Bronchial smooth muscle cell (primary cell): ENCODE measurements at places on chromosomes 6 and 20. TPM values are rescaled to one million over a fixed set of nuclear protein-coding genes. Genes with fewer than 3 reads are reported as not detected.

The SIRPB2 gene
- total RNA-seq, result not detected in 2 replicates

The METTL24 gene
- 0.16 and 0.43 TPM in 2 replicates for total RNA-seq

The GPR63 gene
- total RNA-seq, result 0.16 and 0.34 TPM in 2 replicates

The MTFR2 gene
- 0.16 and 1.0 TPM in 2 replicates for total RNA-seq

The PI3 gene
- not detected in 2 replicates for total RNA-seq

The COL21A1 gene
- 5.4 and 15.5 TPM in 2 replicates for total RNA-seq

The TP53TG5 gene
- 0.09 TPM in 1 of 2 replicates, not detected in the other for total RNA-seq

The GLP1R gene
- total RNA-seq, result not detected in 2 replicates

The CPNE5 gene
- 0.47 TPM in 1 of 2 replicates, not detected in the other for total RNA-seq

The PAK5 gene
- total RNA-seq, result not detected in 2 replicates

The USP49 gene
- 2.2 and 2.4 TPM in 2 replicates for total RNA-seq

The TSPYL1 gene
- 102 and 110 TPM in 2 replicates for total RNA-seq

The MDFI gene
- total RNA-seq, result 0.26 TPM in 1 of 2 replicates, not detected in the other

The PIGT gene
- total RNA-seq, result 17.5 and 29.5 TPM in 2 replicates

The FAXC gene
- total RNA-seq, result 0.16 and 0.26 TPM in 2 replicates

The TXLNB gene
- total RNA-seq, result 1.9 and 2.1 TPM in 2 replicates

The ZSCAN23 gene
- total RNA-seq, result 5.7 and 6.1 TPM in 2 replicates

The TCP11 gene
- total RNA-seq, result 0.16 TPM in 1 of 2 replicates, not detected in the other

The LZTS3 gene
- 2.8 and 3.4 TPM in 2 replicates for total RNA-seq

The JAG1 gene
- total RNA-seq, result 53.3 and 65.7 TPM in 2 replicates

The PPP1R3D gene
- total RNA-seq, result 3.7 and 5.2 TPM in 2 replicates

The TSPO2 gene
- total RNA-seq, result not detected in 2 replicates

The NELFE gene
- total RNA-seq, result 81.3 and 85.3 TPM in 2 replicates

The TAAR5 gene
- not detected in 2 replicates for total RNA-seq

The CFAP206 gene
- total RNA-seq, result 0.16 and 0.34 TPM in 2 replicates

The LST1 gene
- 0.09 and 0.32 TPM in 2 replicates for total RNA-seq

The TBXT gene
- not detected in 2 replicates for total RNA-seq

The LTA gene
- total RNA-seq, result not detected in 2 replicates

The TPX2 gene
- total RNA-seq, result 2.8 and 7.6 TPM in 2 replicates

The CST2 gene
- total RNA-seq, result not detected in 2 replicates

The PPT2 gene
- 18.6 and 39.7 TPM in 2 replicates for total RNA-seq

The SRMS gene
- total RNA-seq, result not detected in 2 replicates

The GPR6 gene
- total RNA-seq, result not detected in 2 replicates

The ZNF391 gene
- 0.79 and 1.0 TPM in 2 replicates for total RNA-seq

The TSBP1 gene
- total RNA-seq, result not detected in 2 replicates

The KCNK5 gene
- not detected in 2 replicates for total RNA-seq

The FAM135A gene
- 4.9 and 6.6 TPM in 2 replicates for total RNA-seq

The HEY2 gene
- total RNA-seq, result not detected in 2 replicates

The COL9A3 gene
- total RNA-seq, result 0.52 and 1.1 TPM in 2 replicates

The FBXO5 gene
- 2.1 and 3.9 TPM in 2 replicates for total RNA-seq

The PHACTR1 gene
- under 0.01 and 0.34 TPM in 2 replicates for total RNA-seq

The DDX39B gene
- total RNA-seq, result 324 and 339 TPM in 2 replicates

The DYNLT2 gene
- total RNA-seq, result 0.26 and 0.63 TPM in 2 replicates

The BANF2 gene
- not detected in 2 replicates for total RNA-seq

The C4B gene
- 8.8 and 15.4 TPM in 2 replicates for total RNA-seq

The RNF217 gene
- total RNA-seq, result 7.3 and 16.3 TPM in 2 replicates

The FAM209B gene
- 0.34 TPM in 1 of 2 replicates, not detected in the other for total RNA-seq

The OR2J3 gene
- total RNA-seq, result not detected in 2 replicates

The HELZ2 gene
- 36.8 and 38.1 TPM in 2 replicates for total RNA-seq

The RBPJL gene
- not detected in 2 replicates for total RNA-seq

The CLPSL1 gene
- not detected in 2 replicates for total RNA-seq

The PPP1R14C gene
- 0.17 and 0.95 TPM in 2 replicates for total RNA-seq

The CARMIL1 gene
- 17.7 and 20.6 TPM in 2 replicates for total RNA-seq

The COL20A1 gene
- under 0.01 TPM in 1 of 2 replicates, not detected in the other for total RNA-seq

The KCNB1 gene
- total RNA-seq, result under 0.01 and 0.17 TPM in 2 replicates

The PROKR2 gene
- not detected in 2 replicates for total RNA-seq

The GSTA3 gene
- total RNA-seq, result 0.17 TPM in 1 of 2 replicates, not detected in the other
